AG08396 (cell line): ENCODE measurements at places on chromosomes 11 and 22.

GRCh38 chr11:63764340-63764678, 4.3 kb downstream of the ZFTA start:
- DNase-seq = no peak

DNA sequence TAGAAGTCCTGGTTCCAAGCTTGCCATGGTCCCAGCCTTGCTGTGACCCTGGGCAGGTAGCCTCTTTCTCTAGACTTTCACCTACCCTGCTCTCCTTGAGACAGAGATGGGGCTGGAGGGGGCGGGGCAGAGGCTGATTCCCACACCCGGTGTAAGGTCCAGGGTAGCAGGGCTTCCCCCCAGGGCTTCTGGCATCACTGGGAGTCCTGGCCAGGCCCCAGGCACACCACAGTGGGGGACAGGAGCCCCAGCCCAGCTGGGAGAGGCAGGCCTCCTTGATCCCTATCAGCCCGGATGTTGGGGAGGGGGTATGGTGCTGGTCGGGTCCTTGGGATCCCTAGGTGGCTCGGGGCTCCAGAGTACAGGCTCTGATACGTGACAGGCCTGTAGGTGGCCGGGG, 1.7 kb upstream of the NUDT8 start:
- no peak for DNase-seq

GRCh38 chr11:119790476-119790875, 61.5 kb upstream of the NECTIN1 start:
- no peak for DNase-seq

- DNase-seq = peak; percentile 25
Measured at GRCh38 chr11:34890812-34891211, 25.4 kb downstream of the APIP start.

GRCh38 chr11:19075636-19076035, 15.1 kb upstream of the MRGPRX2 start:
- no peak for DNase-seq

- peak; percentile 25 for DNase-seq
Measured at GRCh38 chr11:12640926-12641849, 33.0 kb upstream of the TEAD1 start.
